ENCODE measurements at places on chromosomes 3 and 15.

GRCh38 chr3:5098346-5098745 lies 23.7 kb upstream of the ARL8B start:
- DNase-seq: no peak
- peaks cover 4% of the 10 kb centered on the region for H3K4me1 ChIP-seq
- H3K4me3 ChIP-seq: no peak overlapping the region
- H3K36me3 ChIP-seq: no peaks in the 10 kb centered on the region

- H3K27ac ChIP-seq: peak overlapping the region; percentile 99
- peaks cover 15% of the 10 kb centered on the region for H3K27me3 ChIP-seq
- H3K4me1 ChIP-seq: peaks cover 28% of the 10 kb centered on the region
These were observed 533 bp downstream of the ARF4 start for GRCh38 chr3:57596495-57597126.

DNA sequence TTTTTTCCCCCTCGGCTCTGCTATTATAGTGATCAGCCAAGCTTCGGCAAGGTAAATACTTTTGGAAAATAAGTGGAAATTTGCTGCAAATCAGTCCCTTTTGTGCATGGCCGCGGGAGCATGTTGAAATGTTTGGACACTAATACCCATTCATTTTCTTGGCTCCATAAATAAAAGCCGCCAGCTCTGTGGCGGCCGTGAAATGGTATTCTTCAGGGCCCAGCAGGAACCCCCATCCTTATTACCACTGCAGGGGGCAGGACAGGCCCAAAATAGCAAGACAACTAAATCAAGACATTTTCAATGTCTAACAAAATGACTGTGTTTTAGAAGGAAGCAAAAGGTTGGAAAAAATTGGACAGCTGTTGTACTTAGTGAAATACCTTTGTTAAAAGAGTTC lies 362.3 kb downstream of the NR2F2 start:
- H3K27ac ChIP-seq: no peak overlapping the region
- H3K4me3 ChIP-seq: no peak overlapping the region
- no peak for DNase-seq
- no peaks in the 10 kb centered on the region for H3K4me1 ChIP-seq
- no peaks in the 10 kb centered on the region for H3K36me3 ChIP-seq

GRCh38 chr15:29668120-29668602 lies 154.1 kb downstream of the TJP1 start:
- peaks cover 5% of the 10 kb centered on the region for H3K27me3 ChIP-seq
- no peaks in the 10 kb centered on the region for H3K4me1 ChIP-seq
- H3K36me3 ChIP-seq: no peaks in the 10 kb centered on the region
- DNase-seq: peak; percentile 81
- no peak overlapping the region for H3K27ac ChIP-seq
- no peak overlapping the region for H3K4me3 ChIP-seq

- H3K4me1 ChIP-seq: peaks cover 4% of the 10 kb centered on the region
- H3K27ac ChIP-seq: no peak overlapping the region
These were observed 86.2 kb downstream of the SATB1 start for GRCh38 chr3:18338827-18339514.

GRCh38 chr3:106699122-106699521 lies 678.1 kb upstream of the CCDC54 start:
- H3K36me3 ChIP-seq: no peaks in the 10 kb centered on the region
- peaks cover 3% of the 10 kb centered on the region for H3K27me3 ChIP-seq
- H3K27ac ChIP-seq: no peak overlapping the region
- no peak for DNase-seq
- no peak overlapping the region for H3K4me3 ChIP-seq
- H3K4me1 ChIP-seq: no peaks in the 10 kb centered on the region

DNA sequence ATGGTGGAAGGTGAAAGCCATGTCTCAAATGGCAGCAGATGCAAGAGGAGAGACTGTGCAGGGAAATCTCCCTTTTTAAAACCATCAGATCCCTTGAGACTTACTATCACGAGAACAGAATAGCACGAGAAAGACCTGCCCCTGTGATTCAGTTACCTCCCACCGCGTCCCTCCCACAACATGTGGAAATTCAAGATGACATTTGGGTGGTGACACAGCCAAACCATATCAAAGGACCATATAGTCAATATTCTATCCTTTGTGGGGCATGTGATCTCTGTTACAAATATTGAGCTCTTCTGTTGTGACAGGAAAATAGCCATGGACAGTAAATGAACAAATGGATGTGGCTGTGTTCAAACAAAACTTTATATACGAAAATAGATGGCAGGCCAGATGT lies 77.2 kb upstream of the ACKR4 start:
- H3K27me3 ChIP-seq: no peaks in the 10 kb centered on the region
- no peak overlapping the region for H3K4me3 ChIP-seq
- no peaks in the 10 kb centered on the region for H3K4me1 ChIP-seq
- peaks cover 44% of the 10 kb centered on the region for H3K36me3 ChIP-seq
- H3K27ac ChIP-seq: no peak overlapping the region

GRCh38 chr3:179184826-179185225 lies 36.7 kb downstream of the PIK3CA start:
- H3K27me3 ChIP-seq: no peaks in the 10 kb centered on the region
- no peak for DNase-seq
- no peak overlapping the region for H3K4me3 ChIP-seq
- no peaks in the 10 kb centered on the region for H3K36me3 ChIP-seq

- peaks cover 6% of the 10 kb centered on the region for H3K4me1 ChIP-seq
- H3K27me3 ChIP-seq: no peaks in the 10 kb centered on the region
- H3K36me3 ChIP-seq: no peaks in the 10 kb centered on the region
- H3K27ac ChIP-seq: no peak overlapping the region
These were observed 33.2 kb upstream of the ACP3 start for GRCh38 chr3:132283916-132284405.

- DNase-seq: no peak
- H3K27me3 ChIP-seq: peaks cover 2% of the 10 kb centered on the region
- H3K36me3 ChIP-seq: no peaks in the 10 kb centered on the region
- H3K4me3 ChIP-seq: no peak overlapping the region
These were observed 566.9 kb upstream of the CCDC54 start for GRCh38 chr3:106810300-106810875.

GRCh38 chr3:14672588-14672987 lies 2.4 kb upstream of the C3orf20 start:
- peak overlapping the region; percentile 59 for H3K27ac ChIP-seq
- H3K4me3 ChIP-seq: no peak overlapping the region
- peaks cover 2% of the 10 kb centered on the region for H3K27me3 ChIP-seq
- no peak for DNase-seq
- peaks cover 20% of the 10 kb centered on the region for H3K36me3 ChIP-seq

GRCh38 chr15:25724899-25725298 lies 138.2 kb downstream of the ATP10A start:
- no peaks in the 10 kb centered on the region for H3K36me3 ChIP-seq
- no peak for DNase-seq
- H3K27me3 ChIP-seq: peaks cover 1% of the 10 kb centered on the region
- H3K27ac ChIP-seq: no peak overlapping the region

DNA sequence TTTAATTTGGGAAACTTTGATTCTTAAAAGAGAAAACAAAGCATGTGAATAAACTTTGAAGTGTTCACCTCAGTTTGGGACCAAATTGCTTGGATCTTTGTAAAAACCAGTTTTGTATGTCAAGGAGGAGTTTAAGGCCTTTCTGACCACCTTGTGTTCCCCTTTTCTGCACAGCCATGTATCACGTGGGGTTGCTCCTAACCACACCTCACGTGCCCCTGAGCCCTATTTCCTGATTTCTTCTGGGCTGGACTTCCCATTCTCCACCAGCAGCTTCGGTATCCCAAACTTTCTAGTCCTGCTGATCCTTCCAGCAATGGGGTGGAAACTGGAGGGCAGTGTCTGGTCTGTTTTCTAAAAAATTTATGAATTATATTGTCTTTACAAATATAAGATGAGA lies 76.4 kb upstream of the STT3B start:
- H3K4me3 ChIP-seq: no peak overlapping the region
- H3K27ac ChIP-seq: no peak overlapping the region
- peaks cover 3% of the 10 kb centered on the region for H3K27me3 ChIP-seq
- DNase-seq: no peak
- no peaks in the 10 kb centered on the region for H3K36me3 ChIP-seq

- DNase-seq: no peak
- peaks cover 2% of the 10 kb centered on the region for H3K27me3 ChIP-seq
- no peak overlapping the region for H3K4me3 ChIP-seq
- H3K4me1 ChIP-seq: peaks cover 10% of the 10 kb centered on the region
These were observed 333.9 kb downstream of the PTPRG start for GRCh38 chr3:61894988-61895935.

DNA sequence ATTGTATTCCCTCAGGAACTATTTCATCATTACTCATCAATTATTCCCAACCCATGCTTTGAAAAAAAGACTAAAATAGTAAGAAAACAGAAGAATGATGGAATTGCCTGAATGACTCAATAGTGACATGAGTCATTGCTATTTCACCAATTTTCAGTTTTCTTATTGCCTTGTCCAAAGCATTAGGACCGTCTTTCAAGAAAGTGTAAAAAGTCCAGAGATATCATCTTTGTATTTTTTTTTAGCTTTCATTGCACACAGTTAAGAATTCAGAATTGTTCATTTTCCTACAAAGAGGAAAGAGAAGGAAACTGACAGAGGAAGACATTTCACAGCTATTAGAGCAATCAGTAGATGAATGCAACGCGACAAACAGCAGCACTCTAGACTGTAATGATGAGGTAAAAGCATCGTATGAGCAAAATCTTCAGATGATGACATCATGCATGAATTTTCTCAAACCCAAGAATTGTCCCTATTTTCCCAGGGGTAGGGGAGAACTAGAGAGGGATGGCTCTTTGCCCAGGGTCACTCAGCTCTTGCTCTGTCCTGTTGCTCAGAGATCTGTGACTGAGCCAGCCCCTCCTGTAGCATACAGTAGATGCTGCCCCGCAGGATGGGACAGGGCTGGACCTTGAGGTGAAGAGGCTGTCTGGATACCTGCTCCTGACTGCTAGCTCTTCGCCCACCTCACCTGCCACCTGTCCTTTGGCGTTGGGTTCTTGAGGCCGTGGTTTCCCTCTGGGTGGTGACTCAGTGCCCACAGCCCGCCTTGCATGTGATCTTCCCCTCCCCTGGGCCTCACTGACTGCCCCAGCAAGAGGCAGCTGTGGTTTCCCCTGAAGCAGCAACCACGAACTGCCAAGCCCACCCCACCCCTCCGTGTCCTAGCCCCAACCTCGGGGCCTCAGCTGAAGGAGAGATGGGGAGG lies 84.8 kb downstream of the PPCDC start:
- H3K4me3 ChIP-seq: no peak overlapping the region
- H3K27me3 ChIP-seq: peaks cover 2% of the 10 kb centered on the region
- no peak overlapping the region for H3K27ac ChIP-seq

- H3K4me1 ChIP-seq: no peaks in the 10 kb centered on the region
- no peak overlapping the region for H3K4me3 ChIP-seq
- H3K36me3 ChIP-seq: no peaks in the 10 kb centered on the region
- H3K27ac ChIP-seq: no peak overlapping the region
- H3K27me3 ChIP-seq: no peaks in the 10 kb centered on the region
These were observed 66.0 kb downstream of the GPR156 start for GRCh38 chr3:120218981-120219380.

- H3K27ac ChIP-seq: no peak overlapping the region
- H3K27me3 ChIP-seq: peaks cover 5% of the 10 kb centered on the region
- H3K4me1 ChIP-seq: no peaks in the 10 kb centered on the region
- no peak for DNase-seq
- no peak overlapping the region for H3K4me3 ChIP-seq
- peaks cover 7% of the 10 kb centered on the region for H3K36me3 ChIP-seq
These were observed 9.8 kb downstream of the PLIN1 start for GRCh38 chr15:89669309-89669865.

DNA sequence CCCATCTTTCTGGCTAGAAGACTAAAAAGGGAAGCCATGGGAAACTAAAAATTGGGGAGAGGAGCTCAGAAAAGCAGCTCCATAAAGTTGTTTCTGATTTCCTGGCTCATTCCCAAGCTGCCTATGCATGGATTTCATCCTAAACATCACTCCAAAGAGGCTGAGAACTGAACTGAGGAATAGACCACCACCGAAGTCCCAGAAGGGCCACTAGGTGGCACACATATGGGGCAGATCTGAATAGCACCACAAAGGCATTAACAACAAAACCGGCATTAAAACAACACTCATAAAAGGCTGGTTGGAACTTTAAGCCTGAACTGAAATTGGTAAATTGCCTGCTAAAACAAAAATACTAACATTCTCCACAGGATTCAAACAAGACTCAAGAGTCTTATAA lies 106.3 kb downstream of the PLD1 start:
- H3K27ac ChIP-seq: no peak overlapping the region
- H3K36me3 ChIP-seq: peaks cover 54% of the 10 kb centered on the region

DNA sequence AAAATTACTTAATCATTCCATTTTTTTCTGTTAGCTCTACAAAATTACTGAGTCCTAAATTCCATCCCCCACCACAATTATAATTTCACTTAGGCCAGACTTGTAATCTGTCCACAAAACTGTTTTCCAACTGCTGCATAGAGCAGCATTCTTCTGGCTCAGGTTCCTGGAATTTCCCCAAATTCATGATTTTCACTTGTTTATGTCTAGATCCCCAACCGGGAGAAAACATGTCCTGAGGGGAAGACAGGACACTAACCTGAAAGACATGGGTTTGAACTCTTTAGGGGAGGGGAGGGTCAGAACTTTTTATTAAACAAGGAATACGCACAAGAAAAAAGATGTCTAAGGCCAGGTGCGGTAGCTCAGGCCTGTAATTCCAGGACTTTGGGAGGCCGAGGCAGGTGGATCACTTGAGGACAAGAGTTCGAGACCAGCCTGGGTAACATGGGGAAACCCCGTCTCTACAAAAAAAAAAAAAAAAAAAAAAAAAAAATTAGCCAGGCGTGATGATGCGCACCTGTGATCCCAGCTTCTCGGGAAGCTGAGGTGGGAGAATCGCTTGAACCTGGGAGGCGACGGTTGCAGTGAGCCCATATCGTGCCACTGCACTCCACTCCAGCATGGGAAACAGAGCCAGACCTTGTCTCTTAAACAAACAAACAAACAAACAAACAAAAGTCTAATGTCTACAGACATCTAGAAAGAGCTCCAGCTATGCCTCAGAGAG lies 1.5 kb downstream of the ETFA start:
- DNase-seq: no peak
- H3K27me3 ChIP-seq: peaks cover 3% of the 10 kb centered on the region
- H3K36me3 ChIP-seq: no peaks in the 10 kb centered on the region
- H3K27ac ChIP-seq: no peak overlapping the region
- peak overlapping the region; percentile 92 for H3K4me3 ChIP-seq

- no peaks in the 10 kb centered on the region for H3K27me3 ChIP-seq
- no peak overlapping the region for H3K4me3 ChIP-seq
- no peak for DNase-seq
- H3K27ac ChIP-seq: no peak overlapping the region
These were observed 16.8 kb downstream of the BCL2L10 start for GRCh38 chr15:52095597-52096262.
